SHP77 (cell line): ENCODE measurements at places on chromosomes 7 and 10.

- no peak for DNase-seq
Measured at GRCh38 chr7:85229544-85229943, 42.7 kb upstream of the SEMA3D start.

- DNase-seq, result no peak
Measured at GRCh38 chr10:73248259-73248724, 1.2 kb upstream of the DNAJC9 start.

- DNase-seq, result no peak
Measured at GRCh38 chr10:112687647-112688046, 240.6 kb downstream of the VTI1A start.

GRCh38 chr7:138483531-138483930, 23.5 kb downstream of the TRIM24 start:
- DNase-seq, result no peak

GRCh38 chr10:6114805-6115341, 26.0 kb downstream of the RBM17 start:
- DNase-seq, result no peak

GRCh38 chr7:142332421-142332820, 74.6 kb upstream of the PRSS58 start:
- DNase-seq, result no peak

GRCh38 chr10:21293518-21294356, 231.7 kb downstream of the SKIDA1 start:
- no peak for DNase-seq

GRCh38 chr7:102463841-102464576, 654 bp downstream of the ALKBH4 start:
- no peak for DNase-seq

- no peak for DNase-seq
Measured at GRCh38 chr10:35328404-35329037, 7.8 kb upstream of the CCNY start.

DNA sequence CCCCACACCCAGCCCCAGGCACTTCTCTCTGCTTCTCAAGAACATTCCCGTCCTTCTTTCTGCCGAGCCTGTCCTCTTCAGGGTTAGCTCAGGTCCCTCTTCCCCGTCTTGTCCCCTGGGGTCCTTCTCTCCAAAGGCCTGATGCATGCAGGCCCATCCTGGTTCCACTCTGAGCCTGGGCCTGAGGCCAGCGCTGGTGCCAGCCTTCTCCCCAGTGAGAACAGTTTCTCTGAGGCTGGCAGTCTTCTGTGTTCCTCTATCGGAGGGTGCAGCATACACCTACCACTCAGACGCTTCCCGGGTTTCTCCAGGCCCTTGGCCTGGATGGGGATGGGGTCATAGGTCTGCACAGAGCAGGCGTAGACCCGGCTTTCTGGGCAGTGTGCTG, 14.6 kb downstream of the AP5Z1 start:
- no peak for DNase-seq

GRCh38 chr10:85581371-85581770, 785.2 kb downstream of the GRID1 start:
- DNase-seq, result no peak

DNA sequence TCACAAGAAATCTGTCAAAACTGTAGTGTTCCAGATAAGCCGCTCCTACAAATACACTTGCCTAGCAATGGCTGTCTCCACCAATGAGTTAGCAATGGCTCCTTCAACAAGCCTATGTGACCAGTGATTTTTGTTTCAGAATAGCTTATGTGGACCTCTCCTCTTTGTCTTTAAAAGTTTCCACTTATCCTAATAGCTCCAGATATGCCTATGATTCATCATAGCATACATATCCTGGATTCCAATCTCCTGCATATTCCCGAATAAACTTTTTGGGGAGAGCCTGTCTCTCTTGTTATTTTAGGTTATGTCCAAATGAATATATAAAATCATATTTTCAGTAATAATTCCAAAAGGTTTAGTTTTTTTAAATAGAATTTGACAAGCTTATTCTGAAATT, 510.6 kb downstream of the ARL4A start:
- no peak for DNase-seq

- no peak for DNase-seq
Measured at GRCh38 chr7:771234-772004, 44.3 kb upstream of the PRKAR1B start.

DNA sequence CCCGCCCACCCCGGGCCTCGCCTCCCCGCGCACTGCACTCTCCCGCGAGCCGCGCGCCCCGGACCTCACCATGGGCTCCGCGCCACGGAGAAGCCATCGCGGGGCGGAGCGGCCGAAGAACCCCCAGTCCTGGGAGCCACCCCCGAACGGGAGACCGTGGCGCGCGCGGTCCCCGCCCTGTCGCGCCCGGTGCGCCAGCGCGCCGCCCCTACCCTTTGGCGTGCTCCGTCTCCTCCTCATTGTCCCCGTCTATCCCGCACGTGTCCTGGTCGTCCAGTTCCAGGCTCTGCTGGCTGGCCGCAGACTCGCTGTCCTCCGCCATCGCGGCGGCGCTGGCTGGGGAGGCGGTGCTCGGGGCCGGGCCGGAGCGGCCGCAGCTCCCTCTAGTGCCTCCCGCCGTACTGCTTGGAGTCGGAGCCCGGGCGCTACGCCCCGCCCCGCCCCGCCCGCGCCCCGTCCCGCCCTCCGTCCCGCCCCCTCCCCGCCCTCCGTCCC, at the start of gene NMT2:
NMT2 (minus strand) TSS at position 403 of the 495 bp plus-strand sequence; CDS start at position 322, 81 bp downstream.
- peak; percentile 80 for DNase-seq

- no peak for DNase-seq
Measured at GRCh38 chr10:74008212-74008731, 10.4 kb downstream of the VCL start.

GRCh38 chr7:158257001-158257400, 330.6 kb downstream of the PTPRN2 start:
- no peak for DNase-seq

- DNase-seq, result no peak
Measured at GRCh38 chr10:58180666-58181065, 87.0 kb downstream of the IPMK start.

DNA sequence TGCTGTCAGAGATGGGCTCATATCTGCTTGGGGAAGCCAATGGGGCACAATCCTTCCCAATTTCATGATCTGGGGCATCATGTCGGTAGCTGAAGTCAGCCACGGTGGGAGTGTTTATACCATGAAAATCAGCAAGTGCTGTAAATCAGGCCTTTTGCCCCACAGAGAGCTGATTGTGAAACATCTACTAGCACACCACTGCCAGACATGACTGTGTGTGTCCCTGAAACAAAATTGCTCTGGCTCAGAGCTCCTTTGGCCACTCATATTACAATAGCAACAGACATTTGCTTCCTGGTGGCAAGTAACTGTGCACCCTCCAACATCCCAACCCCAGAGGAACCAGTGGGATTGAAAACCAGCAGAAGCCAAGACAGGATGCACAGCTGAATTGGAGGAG, 23.7 kb downstream of the GPR26 start:
- DNase-seq, result no peak

DNA sequence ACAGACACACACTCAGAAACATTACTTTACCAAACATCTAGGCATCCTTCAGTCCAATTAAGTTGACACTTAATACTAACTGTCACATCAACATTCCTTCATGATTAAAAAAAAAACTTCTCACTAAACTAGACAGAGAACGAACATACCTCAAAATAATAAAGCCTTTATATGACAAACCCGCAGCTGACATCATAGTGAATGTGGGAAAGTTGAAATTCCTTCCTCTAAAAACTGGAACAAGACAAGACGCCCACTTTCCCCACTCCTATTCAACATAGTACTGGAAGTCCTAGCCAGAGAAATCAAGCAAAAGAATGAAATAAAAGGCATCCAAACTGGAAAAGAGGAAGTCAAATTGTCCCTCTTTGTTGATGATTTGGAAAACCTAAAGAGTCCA, 96.9 kb upstream of the PPP1R9A start:
- DNase-seq, result no peak

GRCh38 chr7:99557940-99558305, 519 bp upstream of the ZNF655 start:
- no peak for DNase-seq

GRCh38 chr7:139543801-139544603, 20.5 kb downstream of the CLEC2L start:
- no peak for DNase-seq

DNA sequence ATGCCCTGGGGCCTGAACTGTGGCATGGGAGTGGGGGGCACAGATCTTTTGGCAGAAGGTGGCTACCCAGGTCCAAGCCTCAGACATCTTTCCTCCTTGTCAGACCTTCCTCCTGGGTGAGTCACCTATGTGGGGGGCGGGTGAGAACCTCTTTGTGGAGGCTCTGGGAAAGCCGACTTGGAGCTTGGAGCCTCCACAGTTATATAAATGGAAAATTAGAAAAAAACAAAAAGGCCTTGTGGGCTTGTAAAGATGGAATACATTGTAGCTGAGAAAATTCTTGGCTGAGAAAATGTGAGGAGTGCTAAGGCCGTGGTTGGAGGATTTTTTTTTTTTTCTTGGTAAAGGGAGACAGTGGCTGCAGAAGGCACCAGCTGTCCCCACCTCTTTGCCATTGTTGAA, 292.5 kb downstream of the CCDC3 start:
- DNase-seq, result no peak

GRCh38 chr7:47088329-47089067, 493.4 kb downstream of the TNS3 start:
- peak; percentile 57 for DNase-seq

- no peak for DNase-seq
Measured at GRCh38 chr7:142437741-142438140, 179.9 kb upstream of the PRSS58 start.

- DNase-seq, result no peak
Measured at GRCh38 chr7:127673902-127674301, 21.9 kb downstream of the SND1 start.

DNA sequence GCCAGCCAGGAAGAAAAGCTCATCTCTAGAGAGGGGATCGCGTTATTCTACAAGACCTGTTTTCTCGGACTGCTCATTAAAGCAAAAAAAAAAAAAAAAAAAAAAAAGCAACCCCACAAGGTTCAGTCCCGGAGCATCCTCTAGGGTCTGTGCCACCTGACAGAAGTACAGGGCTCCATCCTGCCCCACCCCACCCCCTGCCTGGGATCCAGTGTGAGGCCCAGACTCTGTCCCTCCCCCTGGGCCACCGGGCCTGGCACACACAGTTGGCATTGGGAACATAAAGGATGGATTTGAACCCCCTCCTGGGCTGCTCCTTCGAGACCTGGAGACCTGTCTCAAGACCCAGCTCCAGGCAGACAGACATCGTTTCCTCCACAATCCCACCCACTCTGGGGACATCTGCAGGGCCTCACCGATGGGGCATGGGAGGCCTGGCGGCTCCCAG, 688 bp downstream of the ORAI2 start:
- no peak for DNase-seq

GRCh38 chr10:80144067-80144695, 11.7 kb downstream of the PLAC9 start:
- DNase-seq, result peak; percentile 7

DNA sequence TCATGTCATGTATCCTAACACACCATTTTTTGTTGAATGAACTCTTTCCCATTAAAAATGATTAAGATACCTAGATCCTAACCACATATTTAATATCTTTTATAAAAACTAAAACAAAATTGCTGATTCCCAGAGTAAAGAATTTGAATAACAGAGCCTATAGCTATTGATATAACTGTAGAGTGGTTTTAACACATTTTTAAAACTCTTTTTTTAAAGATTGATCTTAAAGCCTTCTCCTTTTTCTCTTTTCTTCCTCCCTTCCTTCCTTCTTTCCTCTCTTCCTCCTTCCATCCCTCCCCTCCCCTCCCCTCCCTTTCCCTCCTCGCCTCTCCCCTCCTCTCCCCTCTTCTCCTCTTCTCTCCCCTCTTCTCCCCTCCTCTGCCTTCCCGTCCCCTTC, 605.4 kb upstream of the FZD8 start:
- no peak for DNase-seq

GRCh38 chr10:21069278-21069677, 172.2 kb upstream of the NEBL start:
- DNase-seq, result no peak

DNA sequence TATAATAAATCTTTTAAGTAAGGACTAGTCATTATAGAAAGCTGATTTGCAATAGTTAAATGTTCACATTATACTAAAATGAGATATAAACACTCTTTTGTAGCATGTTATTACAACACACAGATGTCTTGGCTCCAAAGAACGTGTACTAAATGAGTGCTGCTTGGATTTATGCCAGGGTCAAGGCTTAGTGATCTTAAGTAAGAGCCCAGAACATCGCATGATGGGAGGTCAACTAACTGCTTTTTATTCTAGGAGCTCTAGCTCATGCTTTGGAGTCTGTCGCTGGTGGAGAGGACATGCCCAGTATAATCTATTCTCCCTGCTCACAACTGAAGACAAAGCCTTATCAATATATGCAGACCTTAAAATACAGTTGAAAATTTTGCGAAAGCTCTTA, 315.1 kb downstream of the BBS9 start:
- DNase-seq, result no peak

DNA sequence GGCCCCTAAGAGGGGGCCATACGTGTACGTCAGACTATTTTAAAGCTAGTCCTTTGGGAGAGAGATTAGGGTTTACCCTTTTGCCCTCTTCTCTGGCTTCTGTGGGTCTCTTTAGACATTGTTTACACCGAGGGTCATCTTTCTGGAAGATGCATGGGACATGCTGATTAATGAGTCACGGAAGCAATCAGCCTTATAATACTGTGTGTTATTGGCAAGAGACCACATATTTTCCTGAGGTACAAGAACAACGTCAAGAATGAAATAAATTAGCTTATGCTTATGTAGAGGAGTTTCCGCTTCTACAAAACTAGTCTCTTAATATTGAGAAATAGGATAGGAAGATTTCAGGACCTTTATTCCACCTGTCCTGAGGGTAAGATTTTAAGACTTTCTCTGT, 327.7 kb downstream of the BBS9 start:
- no peak for DNase-seq

DNA sequence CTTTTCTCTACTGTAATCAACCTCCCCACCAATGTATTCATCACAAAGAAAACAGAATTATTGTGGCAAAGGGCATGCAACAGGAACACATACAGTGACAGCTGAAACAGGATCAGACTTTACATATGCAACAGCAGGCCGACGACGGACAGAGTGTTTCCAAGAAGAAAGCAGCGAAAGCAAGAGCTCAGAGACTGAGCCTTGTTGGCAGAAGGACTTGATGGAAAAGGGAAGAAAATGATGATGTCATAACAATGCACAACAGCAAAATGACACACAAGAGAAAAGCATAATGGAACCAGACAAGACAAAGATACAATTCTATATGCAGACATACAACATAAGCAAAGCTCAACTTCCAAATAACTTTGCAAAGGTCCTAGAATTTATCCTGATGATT, 106.5 kb downstream of the ARHGAP12 start:
- no peak for DNase-seq

DNA sequence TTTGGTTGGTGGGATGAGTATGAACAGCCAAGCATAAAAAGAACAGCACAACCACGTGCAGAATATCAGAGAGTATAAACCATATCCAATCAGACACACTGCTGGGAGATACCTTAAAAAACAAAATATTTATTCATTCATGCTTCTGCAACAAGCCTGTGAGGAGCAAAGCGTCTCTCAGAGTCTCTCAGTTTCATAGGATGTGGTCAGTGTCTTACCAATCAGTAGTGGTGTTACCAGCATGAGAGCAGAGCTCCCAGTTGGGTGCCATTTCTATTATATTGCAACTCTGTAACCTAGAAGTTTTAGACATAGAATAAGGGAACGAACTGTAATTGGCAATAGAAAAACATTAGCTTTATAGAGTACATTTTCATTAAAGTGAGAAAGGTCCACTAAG, 445.9 kb upstream of the LRRN3 start:
- DNase-seq, result no peak
